Aorta (tissue), 5 donors: ENCODE measurements at places on chromosomes 1 and 21.

GRCh38 chr1:45155423-45155822 is 51.0 kb downstream of the ZSWIM5 start:
- DNase-seq: no peak

GRCh38 chr1:244989813-244990212 is 125.5 kb upstream of the HNRNPU start:
- DNase-seq: no peak

GRCh38 chr21:45921917-45922316 is 59.7 kb upstream of the COL6A1 start:
- no peak for DNase-seq

- peak; percentile 41 for DNase-seq
Observed at GRCh38 chr1:44542420-44543063, 131.7 kb downstream of the TMEM53 start.

DNA sequence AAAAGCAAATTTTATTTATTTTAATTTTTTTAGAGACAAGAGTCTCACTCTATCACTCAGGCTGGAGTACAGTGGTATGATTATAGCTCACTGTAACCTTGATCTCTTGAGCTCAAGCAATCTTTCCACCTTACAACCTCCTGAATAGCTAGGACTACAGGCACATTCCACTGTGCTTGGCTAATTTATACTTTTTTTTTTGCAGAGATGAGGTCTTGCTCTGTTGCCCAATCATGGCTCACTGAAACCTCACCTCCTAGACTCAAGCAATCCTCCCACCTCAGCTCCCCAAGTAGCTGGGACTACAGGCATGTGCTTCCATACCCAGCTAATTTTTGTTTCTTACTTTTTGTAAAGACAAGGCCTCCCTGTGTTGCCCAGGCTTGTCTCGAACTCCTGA is 49.5 kb downstream of the DR1 start:
- DNase-seq: no peak

DNA sequence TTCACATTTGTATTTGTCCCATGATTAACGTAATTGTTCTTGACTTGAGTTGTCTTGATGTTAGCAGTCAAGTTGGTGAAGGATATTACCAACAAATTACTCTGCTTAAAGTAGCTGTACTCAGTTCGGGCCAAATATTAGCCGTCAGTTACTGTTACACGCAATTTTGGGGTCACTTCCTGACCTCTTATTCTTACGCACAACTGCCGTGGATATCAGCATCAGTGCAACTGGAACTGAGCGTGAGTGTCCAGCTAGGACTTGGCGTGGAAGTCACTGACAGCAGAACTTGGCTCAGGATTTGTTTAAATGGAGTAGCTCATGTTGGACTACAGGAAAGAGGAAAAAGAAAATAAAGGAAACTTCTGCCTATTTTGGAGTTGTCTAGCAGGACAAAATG is 56.4 kb downstream of the ADAMTS1 start:
- DNase-seq: peak; percentile 78

- DNase-seq: no peak
Observed at GRCh38 chr1:167800251-167800650, 78.5 kb downstream of the MPZL1 start.

DNA sequence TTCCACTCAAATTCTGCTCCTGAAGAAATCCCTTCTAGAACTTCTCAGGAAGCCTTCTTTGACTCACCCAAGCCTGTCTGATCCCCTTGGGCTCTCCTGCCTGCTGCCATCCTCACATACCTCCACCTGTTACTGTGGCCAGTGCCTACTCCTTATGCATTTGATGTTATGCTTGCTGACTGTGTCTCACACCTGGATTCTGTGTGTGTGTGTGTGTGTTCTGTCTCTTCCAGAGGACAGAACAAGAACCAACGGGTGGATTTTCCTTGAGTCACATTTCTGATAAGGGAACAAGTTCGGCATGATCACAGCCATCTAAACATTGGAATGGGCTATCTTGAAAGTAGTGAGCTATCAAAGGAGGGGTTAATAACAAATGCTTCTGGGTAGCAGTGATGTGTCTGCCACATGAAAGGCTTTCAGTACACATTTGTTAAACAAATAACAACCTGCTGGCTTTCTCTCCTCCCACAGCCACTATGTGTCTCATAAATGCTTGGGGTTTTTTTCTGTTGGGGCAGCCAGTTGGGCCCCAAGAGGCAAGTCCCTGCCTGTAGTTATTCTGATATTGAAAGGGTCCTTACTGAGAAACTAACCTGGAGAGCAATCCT is 8.9 kb upstream of the GPR37L1 start:
- no peak for DNase-seq

GRCh38 chr1:110639724-110640386 is 33.7 kb upstream of the KCNA2 start:
- no peak for DNase-seq

GRCh38 chr1:193368302-193368701 is 181.9 kb upstream of the B3GALT2 start:
- no peak for DNase-seq

DNA sequence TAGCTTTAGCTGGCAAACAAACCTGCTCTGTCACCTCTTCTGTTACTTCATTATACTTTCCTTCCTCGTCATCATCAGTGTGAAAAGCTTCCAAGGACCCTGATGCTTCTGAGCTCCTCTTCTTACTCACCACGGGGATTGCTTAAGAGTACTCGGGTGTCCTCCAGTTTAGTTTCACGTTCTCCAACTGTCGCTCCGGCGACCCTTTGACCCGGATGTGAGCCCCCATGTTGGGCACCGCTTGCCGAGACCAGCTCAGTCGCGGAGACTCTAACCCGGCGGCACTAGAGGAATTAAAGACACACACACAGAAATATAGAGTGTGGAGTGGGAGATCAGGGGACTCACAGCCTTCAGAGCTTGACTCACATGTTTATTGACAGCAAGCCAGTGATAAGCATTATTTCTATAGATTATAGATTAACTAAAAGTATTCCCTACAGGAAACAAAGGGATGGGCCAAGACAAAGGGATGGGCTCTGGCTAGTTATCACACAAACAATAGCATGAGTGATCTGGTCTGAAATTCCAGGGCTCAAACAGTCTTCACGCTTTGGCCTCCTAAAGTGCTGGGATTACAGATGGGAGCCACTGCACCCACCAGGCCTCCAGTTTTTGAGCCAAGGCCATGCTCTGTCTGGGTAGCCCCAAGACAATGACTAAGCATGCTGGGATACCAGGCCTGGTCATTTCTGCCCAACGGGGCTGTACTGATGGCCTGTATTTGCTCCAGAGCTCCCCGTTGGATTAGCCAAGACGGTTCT is 30.1 kb upstream of the ENO1 start:
- DNase-seq: no peak

- DNase-seq: no peak
Observed at GRCh38 chr1:67371043-67371442, 59.2 kb downstream of the SERBP1 start.

DNA sequence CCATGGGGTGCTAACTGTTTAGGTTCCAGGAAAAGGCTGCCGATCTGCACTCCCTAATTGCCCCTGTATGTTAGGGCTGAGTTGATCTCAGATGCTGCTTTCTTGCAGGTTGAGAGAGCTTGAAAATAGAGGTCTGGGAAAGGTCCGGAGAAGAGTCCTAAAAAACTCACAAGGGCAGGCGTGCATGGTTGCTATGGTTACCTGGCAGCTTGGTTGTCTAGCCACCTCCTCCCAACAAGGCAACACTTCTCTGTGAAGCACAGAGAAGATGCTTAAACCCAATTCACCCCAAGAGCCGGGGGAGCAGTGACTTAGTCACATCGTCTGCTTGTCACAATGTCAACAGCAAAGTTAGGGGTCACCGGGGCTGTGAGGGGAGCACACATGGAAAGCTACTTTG is 31.0 kb upstream of the LRRC52 start:
- DNase-seq: no peak

DNA sequence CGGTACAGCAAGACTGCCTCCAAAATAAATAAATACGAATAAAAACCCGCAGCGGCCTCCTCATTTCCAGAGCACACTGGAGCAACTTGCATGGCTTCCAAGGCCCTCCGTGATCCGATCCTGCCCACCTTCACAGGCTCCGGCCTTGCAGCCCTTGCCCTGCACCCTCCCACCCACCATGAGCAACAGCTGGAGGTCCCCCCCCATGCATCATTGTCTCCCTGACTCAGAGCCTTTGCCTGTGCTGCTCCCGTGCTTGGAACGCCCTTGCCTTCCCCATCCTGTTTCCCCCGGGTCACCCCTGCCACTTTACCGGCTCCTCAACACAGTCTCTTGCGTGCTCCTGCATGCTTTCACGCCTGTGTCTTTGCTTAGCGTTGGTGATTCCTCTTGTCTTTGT is 71.0 kb upstream of the ANGPTL1 start:
- no peak for DNase-seq

GRCh38 chr1:172357753-172358385 is 62.6 kb upstream of the C1orf105 start:
- no peak for DNase-seq

GRCh38 chr1:169802888-169803287 is 8.2 kb upstream of the METTL18 start:
- DNase-seq: no peak
